ENCODE measurements at places on chromosomes 2 and 18. TPM values are rescaled to one million over a fixed set of nuclear protein-coding genes. Genes with fewer than 3 reads are reported as not detected.
A peak's percentile ranks its signal among the peaks of the same experiment; 100 is the strongest.

GRCh38 chr2:117917223-117917917, 96.5 kb downstream of the CCDC93 start:
- DNase-seq: no peak
- H3K4me3 ChIP-seq: no peak overlapping the region
- no peaks in the 10 kb centered on the region for H3K27me3 ChIP-seq
- peaks cover 32% of the 10 kb centered on the region for H3K36me3 ChIP-seq

DNA sequence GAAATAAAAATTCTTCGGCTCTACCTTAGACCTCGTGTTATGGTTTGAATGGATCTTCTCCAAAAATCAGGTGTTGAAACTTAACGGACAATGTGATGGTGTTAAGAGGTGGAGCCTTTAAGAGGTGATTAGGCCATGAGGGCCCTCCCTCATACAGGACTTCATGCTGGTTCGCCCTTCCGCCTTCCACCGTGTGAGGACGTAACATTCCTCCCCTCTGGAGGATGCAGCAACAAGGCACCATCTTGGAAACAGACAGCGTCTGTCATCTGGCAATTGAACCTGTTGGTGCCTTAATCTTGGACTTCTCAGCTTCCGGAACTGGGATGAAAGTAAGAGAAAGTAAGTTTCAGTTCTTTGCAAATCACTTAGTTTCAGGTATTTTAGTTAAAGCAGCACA, 126.3 kb upstream of the SPRED2 start:
- no peak overlapping the region for H3K4me3 ChIP-seq
- H3K27ac ChIP-seq: no peak overlapping the region
- DNase-seq: no peak
- no peaks in the 10 kb centered on the region for H3K27me3 ChIP-seq
- no peaks in the 10 kb centered on the region for H3K4me1 ChIP-seq

DNA sequence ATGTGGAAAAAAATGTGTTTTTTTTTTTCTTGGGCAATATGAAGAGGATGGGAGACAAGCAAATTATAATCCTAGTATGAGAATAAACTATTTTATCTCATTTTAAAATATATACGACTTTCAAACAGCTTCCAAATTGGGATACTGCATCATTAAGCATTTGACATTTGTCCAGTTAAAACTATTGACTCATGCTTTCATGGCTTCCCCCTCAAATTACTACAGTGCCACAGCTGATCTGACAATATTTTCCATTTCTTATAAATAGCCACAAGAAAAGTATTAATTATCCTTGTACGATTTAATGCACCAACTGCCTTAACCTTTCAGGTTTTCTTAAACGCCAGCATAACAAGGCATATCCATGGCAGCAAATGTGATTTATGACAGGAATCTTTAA, 1134.8 kb upstream of the ZEB2 start:
- no peak for DNase-seq
- no peaks in the 10 kb centered on the region for H3K36me3 ChIP-seq
- no peaks in the 10 kb centered on the region for H3K4me1 ChIP-seq
- H3K27ac ChIP-seq: no peak overlapping the region

- no peak for DNase-seq
- no peak overlapping the region for H3K27ac ChIP-seq
- no peaks in the 10 kb centered on the region for H3K36me3 ChIP-seq
- H3K27me3 ChIP-seq: no peaks in the 10 kb centered on the region
- H3K4me3 ChIP-seq: no peak overlapping the region
Measured at GRCh38 chr18:70073432-70073831, 125.8 kb upstream of the CD226 start.

- no peaks in the 10 kb centered on the region for H3K27me3 ChIP-seq
- H3K4me3 ChIP-seq: no peak overlapping the region
- no peak overlapping the region for H3K27ac ChIP-seq
- peaks cover 2% of the 10 kb centered on the region for H3K36me3 ChIP-seq
- H3K4me1 ChIP-seq: peaks cover 5% of the 10 kb centered on the region
Measured at GRCh38 chr2:127615511-127616166, 30.3 kb upstream of the GPR17 start.

DNA sequence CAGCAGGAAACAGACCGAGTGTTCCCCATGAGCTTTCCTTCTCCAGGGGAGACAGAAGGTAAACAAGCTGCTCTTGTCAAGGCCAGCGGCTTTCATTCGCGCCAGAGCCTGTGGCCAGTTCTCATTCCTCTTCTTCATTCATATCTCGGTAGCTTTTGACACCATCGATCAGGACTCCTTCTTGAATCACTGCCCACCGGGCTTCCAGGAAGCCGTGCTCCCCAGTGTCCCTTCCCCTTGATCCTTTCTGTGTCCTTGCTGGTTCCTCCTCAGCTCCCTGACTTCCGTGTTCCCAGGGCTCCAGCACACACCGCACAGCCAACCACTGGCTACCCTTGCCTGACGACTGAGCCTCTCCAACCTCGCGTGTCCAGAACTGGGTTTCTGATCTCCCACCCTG, 14.1 kb downstream of the SLC66A3 start:
- H3K4me1 ChIP-seq: no peaks in the 10 kb centered on the region
- no peak overlapping the region for H3K4me3 ChIP-seq

DNA sequence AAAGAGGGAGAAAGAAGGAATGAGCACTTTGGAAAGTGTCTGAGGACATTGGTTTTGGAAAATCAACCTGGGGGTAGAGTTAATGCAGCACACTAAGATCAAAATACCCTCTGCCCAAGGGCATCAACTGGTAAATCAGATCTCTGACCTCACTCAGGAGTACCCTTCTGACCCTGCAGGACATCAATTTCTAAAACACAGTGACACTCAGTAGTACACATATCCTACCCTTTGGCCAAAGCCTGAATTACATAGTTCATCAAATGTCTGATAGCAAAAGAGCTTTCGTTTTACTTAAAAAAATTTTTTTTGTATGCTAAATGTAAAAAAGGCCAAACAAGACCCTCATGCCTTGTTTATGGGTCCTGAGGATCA, 118.4 kb upstream of the CTNNA2 start:
- H3K4me3 ChIP-seq: no peak overlapping the region
- no peak for DNase-seq
- H3K36me3 ChIP-seq: no peaks in the 10 kb centered on the region
- H3K27me3 ChIP-seq: no peaks in the 10 kb centered on the region
- no peak overlapping the region for H3K27ac ChIP-seq
- H3K4me1 ChIP-seq: peaks cover 3% of the 10 kb centered on the region

DNA sequence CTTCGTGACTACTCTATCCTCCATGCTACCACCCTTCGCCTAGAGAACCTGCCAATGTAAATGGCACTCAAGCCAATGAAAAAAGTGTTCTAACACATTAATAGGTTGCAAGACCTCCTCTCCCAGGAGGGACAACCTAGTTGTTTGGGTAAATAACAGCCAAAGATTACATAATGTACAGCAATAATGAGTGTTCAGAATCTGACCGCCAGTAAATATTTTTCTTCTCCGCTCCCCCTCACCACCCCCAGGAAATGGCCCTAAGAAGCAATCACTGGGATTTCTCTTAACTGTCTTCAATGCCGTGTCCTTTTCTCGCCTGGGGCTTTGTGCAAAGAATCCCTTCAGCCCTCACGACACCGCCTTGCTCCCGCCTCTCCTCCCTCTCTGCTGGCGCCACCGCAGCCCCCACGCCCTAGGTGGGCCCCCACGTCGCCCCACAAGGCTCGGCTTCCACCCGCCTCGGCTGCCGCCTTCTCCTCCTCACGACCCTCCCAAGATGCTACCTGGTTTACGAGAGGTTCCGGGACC, 458 bp downstream of the HYCC2 start:
- no peaks in the 10 kb centered on the region for H3K27me3 ChIP-seq
- no peak for DNase-seq
- peaks cover 3% of the 10 kb centered on the region for H3K36me3 ChIP-seq
- peak overlapping the region; percentile 88 for H3K27ac ChIP-seq

DNA sequence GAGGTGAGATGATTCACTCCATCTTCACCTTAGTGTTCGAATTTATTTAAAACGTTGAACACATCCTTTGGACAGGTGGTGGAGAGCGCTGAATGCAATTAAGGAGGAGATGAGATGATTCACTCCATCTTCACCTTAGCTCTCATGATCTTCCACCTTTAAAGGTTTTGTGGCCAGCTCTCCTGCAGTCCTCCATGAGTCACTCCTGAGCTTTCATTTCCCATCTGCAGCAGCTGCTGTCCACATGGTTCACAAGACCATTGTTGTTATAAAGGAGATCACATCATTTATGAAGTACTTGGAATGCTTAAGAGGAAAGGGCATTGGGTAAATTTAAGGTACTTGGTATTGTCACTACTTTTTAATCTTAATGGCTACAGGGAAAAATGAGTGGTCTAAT, 298.5 kb downstream of the PAX3 start:
- H3K36me3 ChIP-seq: no peaks in the 10 kb centered on the region
- no peak overlapping the region for H3K4me3 ChIP-seq
- H3K27me3 ChIP-seq: no peaks in the 10 kb centered on the region

- H3K36me3 ChIP-seq: no peaks in the 10 kb centered on the region
- DNase-seq: no peak
- H3K4me3 ChIP-seq: no peak overlapping the region
- H3K27ac ChIP-seq: no peak overlapping the region
- H3K4me1 ChIP-seq: peaks cover 2% of the 10 kb centered on the region
Measured at GRCh38 chr18:36420826-36421225, 123.3 kb downstream of the FHOD3 start.

- no peak overlapping the region for H3K27ac ChIP-seq
- no peaks in the 10 kb centered on the region for H3K36me3 ChIP-seq
- no peak overlapping the region for H3K4me3 ChIP-seq
- no peaks in the 10 kb centered on the region for H3K27me3 ChIP-seq
- no peak for DNase-seq
Measured at GRCh38 chr2:113135317-113135716, 7.9 kb downstream of the IL1RN start.

- peaks cover 3% of the 10 kb centered on the region for H3K4me1 ChIP-seq
- no peaks in the 10 kb centered on the region for H3K27me3 ChIP-seq
- H3K36me3 ChIP-seq: peaks cover 3% of the 10 kb centered on the region
- no peak overlapping the region for H3K27ac ChIP-seq
- no peak for DNase-seq
- no peak overlapping the region for H3K4me3 ChIP-seq
Measured at GRCh38 chr2:216015722-216016464, 2.5 kb upstream of the MREG start.

DNA sequence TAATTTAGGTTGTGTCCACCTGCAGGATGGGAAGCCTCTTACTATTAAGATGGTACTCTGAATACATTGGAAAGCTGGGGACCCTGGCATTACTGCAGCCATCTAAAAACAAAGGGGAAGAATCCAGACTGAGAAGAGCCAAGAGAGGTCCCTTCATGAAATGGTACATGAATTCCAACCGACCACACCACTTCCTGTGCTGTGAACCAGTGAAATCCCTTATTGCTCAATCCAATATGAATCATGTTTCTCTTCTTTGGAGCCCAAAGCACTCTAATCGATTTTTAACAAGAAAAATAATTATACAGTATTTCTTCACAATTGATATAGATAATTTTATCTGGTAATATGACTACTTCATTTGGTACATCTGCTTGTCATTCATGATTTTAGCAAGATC, 479.7 kb upstream of the RAB6C start:
- no peak overlapping the region for H3K4me3 ChIP-seq
- H3K27ac ChIP-seq: no peak overlapping the region
- DNase-seq: no peak
- H3K4me1 ChIP-seq: no peaks in the 10 kb centered on the region

- no peaks in the 10 kb centered on the region for H3K27me3 ChIP-seq
- no peak for DNase-seq
- no peaks in the 10 kb centered on the region for H3K4me1 ChIP-seq
- H3K4me3 ChIP-seq: no peak overlapping the region
- no peak overlapping the region for H3K27ac ChIP-seq
Measured at GRCh38 chr2:75459565-75460310, 101.0 kb downstream of the EVA1A start.

DNA sequence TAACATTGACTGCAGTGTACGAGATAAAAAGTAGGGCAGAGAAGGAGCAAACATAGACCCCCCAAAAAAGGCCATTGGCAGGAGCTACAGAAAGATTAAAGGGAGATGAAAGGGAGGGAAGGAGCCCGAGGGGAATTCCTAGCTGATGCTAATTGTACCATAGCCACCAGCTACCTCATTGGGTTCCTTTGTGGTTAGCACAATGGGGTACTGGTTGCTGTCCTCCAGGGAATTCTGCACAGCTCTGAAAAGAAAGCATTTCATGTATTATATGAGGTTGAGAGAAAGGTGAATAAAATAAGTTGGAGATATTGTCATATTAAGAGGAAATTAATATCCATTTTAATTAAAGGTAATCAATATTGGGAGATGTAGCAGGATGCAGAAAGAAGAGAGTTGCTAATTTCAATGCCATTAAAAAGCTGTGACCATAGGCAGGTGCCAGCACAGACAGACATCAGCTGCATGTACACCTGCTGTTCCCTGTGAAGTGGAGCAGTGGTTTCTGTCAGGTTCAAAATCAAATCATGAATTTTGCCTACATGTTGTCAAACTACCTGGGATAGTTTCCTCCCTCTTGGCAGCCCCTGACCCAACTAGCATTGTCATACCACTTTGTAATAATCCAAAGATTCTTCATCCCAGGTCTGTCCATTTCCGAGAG, 185.4 kb upstream of the DLGAP1 start:
- H3K4me1 ChIP-seq: no peaks in the 10 kb centered on the region
- no peak for DNase-seq
- no peaks in the 10 kb centered on the region for H3K36me3 ChIP-seq
- no peaks in the 10 kb centered on the region for H3K27me3 ChIP-seq

DNA sequence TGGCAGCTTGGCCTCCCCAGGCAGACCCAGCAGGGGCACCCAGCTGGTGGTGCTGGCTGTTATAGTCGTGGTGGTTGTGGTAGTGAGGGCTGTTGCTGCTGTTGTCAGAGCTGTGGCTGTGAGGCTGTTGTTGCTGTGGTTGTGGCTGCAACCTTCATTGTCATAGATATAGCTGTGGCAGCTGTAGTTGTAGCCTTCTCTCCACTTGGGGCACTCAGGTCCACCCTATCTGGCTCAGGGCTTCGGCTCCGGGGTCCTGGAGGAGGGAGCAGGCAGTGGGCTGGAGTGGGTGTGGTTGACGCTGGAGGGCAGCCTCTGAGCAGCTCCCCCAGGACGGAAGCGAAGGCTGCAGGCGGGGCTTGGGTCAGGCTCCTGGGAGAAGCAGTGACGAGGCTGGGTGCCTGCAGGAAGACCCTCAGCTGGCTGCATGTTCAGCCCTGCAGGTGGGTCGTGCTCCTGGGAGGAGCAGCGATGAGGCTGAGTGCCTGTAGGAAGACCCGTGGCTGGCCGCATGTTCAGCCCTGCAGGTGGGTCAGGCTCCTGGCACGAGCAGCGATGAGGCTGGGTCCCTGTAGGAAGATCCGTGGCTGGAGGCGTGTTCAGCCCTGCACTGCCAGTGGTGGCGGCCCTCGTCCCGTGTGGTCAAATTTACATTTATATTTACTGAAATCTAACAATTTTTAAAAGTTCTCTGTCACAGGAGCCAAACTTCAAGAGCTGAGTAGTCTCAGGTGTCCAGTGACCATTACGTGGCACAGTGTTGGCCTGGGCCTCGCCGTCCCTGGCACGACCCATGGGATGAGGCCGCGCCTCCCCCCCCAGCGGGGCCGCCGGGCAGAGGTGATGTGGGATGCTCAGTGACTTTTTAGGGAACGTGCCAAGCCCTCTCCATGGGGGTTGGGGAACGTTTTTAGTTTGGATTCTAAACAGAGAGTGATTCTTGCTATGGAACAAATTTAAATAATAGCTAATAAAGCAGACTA, 79.2 kb upstream of the PXDN start:
- H3K36me3 ChIP-seq: peaks cover 40% of the 10 kb centered on the region
- H3K4me3 ChIP-seq: no peak overlapping the region
- no peak overlapping the region for H3K27ac ChIP-seq
- H3K4me1 ChIP-seq: peaks cover 35% of the 10 kb centered on the region
- no peaks in the 10 kb centered on the region for H3K27me3 ChIP-seq
- no peak for DNase-seq

BMP10 gene
- total RNA-seq: not detected

CD207 gene
- 0.06 TPM for total RNA-seq

RAB6D gene
- 3.3 TPM for total RNA-seq
